T-helper 2 cell (primary cell): ENCODE measurements at places on chromosomes 3 and 15.

DNA sequence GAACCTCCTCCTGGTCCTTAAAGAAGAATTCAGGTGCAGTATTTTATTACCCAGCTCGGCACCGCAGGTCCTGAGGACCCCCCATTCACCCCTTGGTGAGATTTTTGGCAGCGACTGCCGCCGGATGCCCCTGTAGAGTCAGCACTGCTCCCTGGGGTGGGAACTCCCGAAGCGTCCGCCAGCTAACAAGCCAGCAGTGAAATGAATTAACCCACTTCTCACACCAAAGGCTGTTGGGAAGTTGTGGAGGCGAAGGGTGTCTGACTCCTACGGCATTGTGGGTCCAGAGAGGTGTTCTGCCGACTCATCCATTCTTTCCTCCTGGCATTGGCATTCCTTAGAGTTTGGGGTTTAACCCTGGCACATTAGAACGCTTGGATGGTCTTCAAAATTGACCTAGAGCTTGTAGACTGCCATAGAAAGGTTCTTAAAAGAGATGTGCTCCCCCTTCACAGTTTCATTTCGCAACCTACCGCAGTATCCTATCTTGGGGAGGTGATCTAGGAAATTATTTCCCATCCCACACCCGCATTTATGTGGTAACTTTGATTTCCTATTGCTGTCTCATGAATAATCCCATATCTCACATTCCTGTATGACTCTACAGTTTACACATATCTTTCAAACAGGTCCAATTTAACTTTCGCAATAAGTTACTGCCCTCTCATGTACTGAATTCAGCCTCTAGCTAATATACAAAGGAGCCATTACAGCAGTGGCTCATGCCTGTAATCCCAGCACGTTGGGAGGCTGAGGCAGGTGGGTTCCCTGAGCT lies 879 bp upstream of the EIF5A2 start:
- DNase-seq: no peak

DNA sequence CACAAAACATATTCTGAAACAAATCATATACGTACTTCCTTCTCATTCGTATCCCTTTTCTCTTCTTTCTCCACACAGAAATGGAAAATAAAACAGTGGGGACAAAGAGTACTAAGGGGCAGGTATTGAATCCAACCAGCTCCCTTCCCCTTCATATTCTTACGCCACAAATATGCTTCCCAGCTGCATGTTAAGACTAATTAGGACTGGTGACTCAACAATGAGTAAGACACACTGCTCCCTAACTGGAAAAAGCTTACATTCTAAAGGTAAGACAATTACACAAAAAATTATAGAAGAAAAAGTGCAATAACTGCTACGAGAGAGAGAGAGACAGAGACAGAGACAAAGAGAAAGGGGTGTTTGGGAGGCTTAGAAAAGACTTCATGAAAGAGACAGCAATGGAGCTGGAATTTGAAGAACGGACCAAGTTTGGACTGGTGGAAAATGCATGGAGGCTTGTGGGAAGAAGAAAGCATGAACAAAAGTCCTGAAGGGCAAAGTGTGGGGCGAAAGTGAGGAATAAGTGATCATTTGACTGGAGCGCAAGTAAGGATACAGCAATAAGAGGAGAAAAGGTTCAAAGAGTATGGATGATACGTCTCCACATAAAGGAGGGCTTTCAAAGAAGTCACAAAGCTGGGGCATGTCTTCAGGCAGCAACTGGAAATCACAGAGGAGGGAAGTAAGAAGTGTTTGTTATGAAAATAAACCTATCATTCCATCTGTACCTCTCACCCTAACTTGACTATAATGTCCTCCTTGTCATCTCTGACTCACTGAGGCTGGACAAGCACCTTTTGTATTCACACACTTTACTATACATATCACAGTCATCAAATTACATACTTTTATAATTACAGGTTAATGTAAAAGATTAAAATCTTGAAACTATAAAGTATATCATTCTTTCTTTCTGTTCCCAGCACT lies 49.2 kb downstream of the RYK start:
- no peak for DNase-seq

- DNase-seq: no peak
Observed at GRCh38 chr3:54167999-54168398, 45.6 kb downstream of the CACNA2D3 start.

- DNase-seq: no peak
Observed at GRCh38 chr3:186577521-186577920, 7.0 kb downstream of the DNAJB11 start.

DNA sequence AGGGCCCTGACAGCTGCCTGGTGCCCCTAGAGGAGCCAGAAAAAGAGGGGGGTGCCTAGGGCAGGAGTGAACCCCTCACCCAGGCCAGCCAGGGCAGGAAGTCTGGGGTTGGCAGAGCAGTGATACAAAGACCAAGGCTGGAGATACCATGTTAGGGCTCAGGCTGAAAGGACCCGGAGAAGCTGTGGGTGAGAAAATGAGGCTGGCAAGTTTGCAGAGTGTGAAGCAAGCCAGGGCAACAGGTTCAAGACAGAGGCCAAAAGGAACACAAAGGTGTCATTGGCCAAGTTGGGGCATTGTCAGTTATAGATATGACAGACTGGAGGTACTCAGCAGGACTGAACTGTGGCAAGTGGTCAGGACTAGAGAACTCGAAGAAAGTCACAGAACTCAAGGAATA lies 40.6 kb upstream of the IREB2 start:
- no peak for DNase-seq

GRCh38 chr3:114411811-114412803 lies 118.3 kb downstream of the TIGIT start:
- DNase-seq: no peak

- no peak for DNase-seq
Observed at GRCh38 chr3:66039590-66039887, 821 bp upstream of the MAGI1 start.

DNA sequence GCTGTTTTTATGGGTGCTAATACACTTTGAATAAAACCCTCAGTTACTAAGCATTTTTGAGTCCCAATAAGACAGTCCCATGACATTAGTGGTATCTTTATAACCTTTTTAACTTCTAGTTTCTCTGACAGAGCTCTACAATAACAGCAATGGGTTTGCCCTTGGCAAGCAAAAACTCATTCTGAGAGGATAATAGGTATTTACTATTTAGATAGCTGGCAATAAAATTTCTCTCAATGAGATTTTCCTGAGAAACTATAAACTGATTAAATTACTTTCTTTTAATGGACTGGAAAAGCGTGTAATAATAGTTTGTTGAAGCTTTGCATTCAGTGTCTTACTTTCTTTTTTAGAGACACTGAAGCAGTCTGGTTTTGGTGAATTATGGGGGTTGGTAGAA lies 168.0 kb upstream of the MLF1 start:
- no peak for DNase-seq

DNA sequence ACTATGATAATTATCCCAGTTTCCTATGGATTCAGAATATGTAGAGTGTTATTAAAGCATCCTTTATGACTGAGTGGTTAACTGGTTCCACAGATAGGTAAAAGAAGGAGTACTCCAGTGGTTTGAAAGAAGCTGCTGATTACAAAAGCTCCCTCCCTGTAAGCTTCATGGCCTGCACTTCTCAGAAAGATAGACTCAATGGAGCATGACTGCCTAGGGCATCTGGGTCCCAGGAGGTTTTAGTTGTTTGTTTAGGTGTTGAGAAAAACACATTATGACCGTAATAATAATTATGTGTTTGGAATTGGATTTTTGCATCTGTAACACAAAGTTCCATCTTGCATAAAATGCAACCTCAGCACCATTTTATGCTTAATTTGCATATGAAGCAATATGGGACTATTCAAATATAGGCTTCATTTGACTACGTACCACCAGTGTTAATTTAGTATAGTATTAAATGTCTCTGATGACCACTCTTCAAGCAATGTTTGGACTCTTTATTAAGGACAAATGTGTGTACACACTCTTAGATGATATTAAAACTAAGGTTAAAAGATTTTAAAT lies 121.1 kb downstream of the ROBO2 start:
- DNase-seq: no peak

DNA sequence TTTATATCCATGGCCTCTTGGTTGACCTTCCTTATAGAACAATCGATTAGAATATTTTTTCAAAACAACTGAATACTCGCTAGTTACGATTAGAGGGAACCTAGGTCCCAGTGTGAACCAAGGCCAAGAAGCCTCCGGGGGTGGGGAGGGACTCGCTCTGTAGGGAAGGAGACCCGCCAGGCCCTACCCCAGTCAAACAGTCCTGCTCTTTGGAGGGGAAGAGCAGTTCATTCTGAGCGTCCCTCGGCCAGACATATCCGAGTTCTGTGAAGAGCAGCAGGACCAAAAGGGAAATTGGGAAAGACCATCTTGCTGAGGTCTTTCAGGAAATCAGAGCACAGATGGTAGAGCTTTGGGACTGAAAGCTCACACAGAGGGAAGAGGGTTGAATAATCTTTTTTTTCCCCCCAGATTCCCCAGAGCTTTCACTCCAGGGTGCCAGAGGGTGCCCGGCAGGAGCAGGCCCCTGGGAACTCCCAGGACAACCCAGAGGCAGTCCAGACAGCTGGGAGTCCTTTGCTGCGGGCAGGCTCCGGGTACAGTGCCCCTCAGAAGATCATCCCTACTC lies 137.2 kb upstream of the HES1 start:
- DNase-seq: no peak
